ENCODE measurements at places on chromosomes 7 and 10. TPM values are rescaled to one million over a fixed set of nuclear protein-coding genes. Genes with fewer than 3 reads are reported as not detected.

Gene TMEM273
- total RNA-seq = 16.2 TPM

Gene FZD8
- 0.83 TPM for total RNA-seq

Gene SH2D4B
- total RNA-seq = not detected

Gene PDGFA
- total RNA-seq = 66.8 TPM

Gene CYP3A5
- 1,312 TPM for total RNA-seq

Gene KCP
- total RNA-seq = 7.2 TPM

Gene VSIR
- total RNA-seq = 119 TPM

Gene DNAJB12
- total RNA-seq = 33.0 TPM

Gene CPED1
- total RNA-seq = 10.1 TPM

Gene OR9A2
- total RNA-seq = not detected

Gene RADIL
- total RNA-seq = 2.4 TPM

Gene ADCYAP1R1
- total RNA-seq = 0.35 TPM

Gene SPDYE6
- not detected for total RNA-seq

Gene EIF5AL1
- total RNA-seq = not detected

Gene PTER
- 21.5 TPM for total RNA-seq

Gene IL15RA
- 19.4 TPM for total RNA-seq

Gene CLDN15
- total RNA-seq = 94.9 TPM

Gene TEX36
- not detected for total RNA-seq

Gene HOXA4
- 7.7 TPM for total RNA-seq

Gene MACROH2A2
- total RNA-seq = 11.0 TPM

Gene CNNM1
- 2.5 TPM for total RNA-seq

Gene CTAGE6
- 2.9 TPM for total RNA-seq

Gene SLC18A3
- total RNA-seq = not detected

Gene C10orf62
- not detected for total RNA-seq

Gene RPEL1
- total RNA-seq = not detected

Gene CCDC172
- not detected for total RNA-seq

Gene IFIT2
- 5.2 TPM for total RNA-seq

Gene PCBD1
- total RNA-seq = 54.1 TPM

Gene AKR1C3
- 182 TPM for total RNA-seq

Gene IKZF1
- 29.5 TPM for total RNA-seq

Gene BMS1
- total RNA-seq = 23.9 TPM

Gene FOXP2
- total RNA-seq = 46.2 TPM

Gene MCM10
- 15.7 TPM for total RNA-seq

Gene ALKBH4
- total RNA-seq = 40.5 TPM

Gene SOSTDC1
- total RNA-seq = 2.3 TPM

Gene LAMB4
- total RNA-seq = 4.3 TPM

Gene PRDX3
- 76.2 TPM for total RNA-seq

Data from Peyer's patch (tissue), 4 donors.